Hepatic stellate cell (primary cell): ENCODE measurements at places on chromosomes 16 and 17.

DNA sequence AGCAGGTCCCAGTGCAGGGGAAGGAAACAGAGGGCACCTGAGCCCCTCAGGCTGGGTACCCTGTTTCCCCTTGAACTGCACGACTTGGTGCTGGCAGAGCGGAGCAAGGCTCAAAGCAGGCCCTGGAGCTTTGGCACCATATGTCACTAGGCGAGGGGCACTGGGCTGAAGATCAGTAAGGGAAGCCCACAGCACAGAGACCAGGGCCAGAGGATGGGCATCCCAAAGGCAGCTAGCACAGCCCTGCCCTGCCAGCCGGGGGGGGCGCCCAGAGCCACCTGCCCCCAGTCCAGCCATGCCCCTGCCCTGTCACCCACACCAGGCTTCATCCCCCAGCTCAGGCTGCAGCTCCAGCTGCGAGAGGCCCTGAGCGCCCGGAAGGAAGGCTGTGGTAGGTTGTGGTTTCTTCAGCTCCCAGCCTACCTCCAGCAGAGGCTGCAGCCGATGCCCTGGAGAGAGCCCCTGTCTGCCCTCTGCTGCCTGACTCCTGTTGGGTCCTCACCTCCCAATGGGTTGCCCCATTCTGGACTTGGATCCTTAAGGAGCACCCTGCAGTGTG, 10.9 kb downstream of the NHERF1 start:
- DNase-seq, result no peak

- peak; percentile 75 for DNase-seq
These were observed 59.9 kb downstream of the BEAN1 start for GRCh38 chr16:66486773-66487579.

DNA sequence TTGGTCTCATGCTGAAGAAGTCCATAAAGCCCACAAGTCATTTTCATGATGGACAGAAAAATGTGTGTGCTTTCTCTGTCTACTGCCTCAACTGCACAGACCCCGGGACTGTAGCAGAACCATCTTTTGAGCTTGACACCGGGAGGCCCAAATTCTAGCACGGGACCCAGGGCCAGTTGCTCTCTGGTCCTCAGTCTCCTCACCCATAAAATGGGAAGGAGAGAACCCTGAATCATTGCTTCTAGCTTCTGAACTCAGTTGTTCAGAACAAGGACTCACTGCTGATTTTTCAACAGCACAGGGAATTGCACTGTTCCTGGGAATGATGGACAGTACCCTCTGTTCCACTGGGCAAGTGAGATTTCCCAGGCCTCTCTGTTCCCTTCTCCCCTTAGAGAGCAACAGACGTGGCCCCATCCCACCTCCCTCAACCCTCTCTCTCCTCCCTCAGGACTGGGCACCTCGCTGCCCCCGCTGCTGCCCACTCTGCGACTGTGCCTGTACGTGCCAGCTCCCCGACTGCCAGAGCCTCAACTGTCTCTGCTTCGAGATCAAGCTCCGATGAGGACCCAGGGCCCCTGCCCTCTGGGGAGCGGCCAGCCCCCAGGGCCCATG, 2.2 kb upstream of the ALDOA start:
- no peak for DNase-seq

GRCh38 chr16:14527411-14528044, 102.5 kb downstream of the PARN start:
- no peak for DNase-seq

GRCh38 chr16:12199524-12199923, 223.0 kb downstream of the SNX29 start:
- no peak for DNase-seq
